GM04504 (cell line): ENCODE measurements at places on chromosomes 11 and 22.

DNA sequence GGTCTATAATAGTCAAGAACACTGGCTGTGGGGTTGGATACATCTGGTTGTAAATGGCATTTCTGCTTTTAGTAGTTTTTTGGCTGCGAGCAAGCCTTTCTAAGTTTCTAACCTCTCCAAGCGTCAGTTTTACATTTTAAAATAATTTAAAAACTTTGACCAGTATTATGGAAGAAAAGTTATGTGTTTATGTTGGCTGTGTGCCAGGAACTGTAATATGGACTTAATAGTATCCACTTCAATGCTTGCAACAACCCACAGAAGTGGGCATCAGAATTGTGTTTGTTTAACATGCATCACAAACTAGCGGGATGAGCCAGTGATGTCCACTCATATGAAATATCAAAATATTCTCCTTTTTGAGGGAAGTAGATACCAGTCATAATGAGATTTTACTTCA is 844.2 kb downstream of the JRKL start:
- DNase-seq: no peak

DNA sequence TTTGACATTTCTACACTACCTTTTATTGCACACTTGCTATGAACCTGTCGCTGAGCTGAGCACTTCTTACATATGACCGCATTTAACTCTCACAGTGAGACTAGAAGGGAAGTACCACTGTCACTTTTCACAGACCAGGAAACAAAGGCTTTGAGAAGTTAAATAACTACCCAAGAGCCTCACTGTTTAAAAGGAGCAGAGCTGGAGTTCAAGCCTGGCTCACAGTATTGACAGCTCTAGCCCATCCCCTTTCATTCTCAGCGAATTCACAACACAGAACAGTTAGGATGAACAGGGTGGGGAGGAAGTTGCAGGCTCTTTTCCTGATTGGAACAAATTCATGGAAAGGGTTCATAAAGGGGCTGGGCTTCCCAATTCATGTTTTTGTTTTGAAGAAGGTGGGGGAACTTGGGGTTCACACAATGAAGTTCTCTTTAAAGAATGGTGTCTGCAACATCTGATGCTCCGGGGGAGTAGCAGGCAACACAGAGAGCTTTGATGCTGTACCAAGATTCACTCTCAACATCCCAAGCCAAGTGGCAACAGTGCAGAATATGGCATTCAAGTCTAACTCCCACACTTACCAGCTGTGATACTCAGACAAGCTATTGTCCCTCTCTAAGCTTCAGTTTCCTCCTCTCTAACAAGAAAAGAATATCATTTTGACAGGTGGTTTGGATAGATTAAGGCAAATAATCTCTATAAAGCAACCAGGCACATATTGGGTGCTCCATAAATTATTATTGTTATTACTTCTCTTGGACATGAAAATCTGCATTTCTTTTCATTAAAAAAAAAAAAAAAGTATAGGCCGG is 17.2 kb downstream of the SCGB1A1 start:
- DNase-seq: no peak

DNA sequence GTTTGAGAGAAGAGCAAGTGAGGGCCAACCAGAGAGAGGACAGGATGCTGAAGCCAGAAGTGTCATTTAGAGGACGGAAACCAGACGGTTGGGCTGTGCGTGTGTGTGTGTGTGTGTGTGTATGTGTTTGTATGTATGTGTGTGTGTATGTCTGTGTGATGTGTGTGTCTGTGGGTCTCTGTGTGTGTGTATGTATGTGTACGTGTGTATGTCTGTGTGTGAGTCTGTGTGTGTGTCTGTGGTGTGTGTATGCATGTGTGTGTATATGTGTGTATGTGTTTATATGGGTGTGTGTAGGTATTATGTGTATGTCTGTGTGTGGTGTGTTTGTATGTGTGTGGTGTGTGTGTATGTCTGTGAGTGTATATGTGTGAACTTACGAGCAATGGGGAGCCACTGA is 77.7 kb upstream of the EIF3D start:
- no peak for DNase-seq

- DNase-seq: no peak
These were observed 8.0 kb downstream of the TMPRSS6 start for GRCh38 chr22:37101311-37102066.

- DNase-seq: peak; percentile 95
These were observed 10.2 kb upstream of the LDHA start for GRCh38 chr11:18384157-18384641.

DNA sequence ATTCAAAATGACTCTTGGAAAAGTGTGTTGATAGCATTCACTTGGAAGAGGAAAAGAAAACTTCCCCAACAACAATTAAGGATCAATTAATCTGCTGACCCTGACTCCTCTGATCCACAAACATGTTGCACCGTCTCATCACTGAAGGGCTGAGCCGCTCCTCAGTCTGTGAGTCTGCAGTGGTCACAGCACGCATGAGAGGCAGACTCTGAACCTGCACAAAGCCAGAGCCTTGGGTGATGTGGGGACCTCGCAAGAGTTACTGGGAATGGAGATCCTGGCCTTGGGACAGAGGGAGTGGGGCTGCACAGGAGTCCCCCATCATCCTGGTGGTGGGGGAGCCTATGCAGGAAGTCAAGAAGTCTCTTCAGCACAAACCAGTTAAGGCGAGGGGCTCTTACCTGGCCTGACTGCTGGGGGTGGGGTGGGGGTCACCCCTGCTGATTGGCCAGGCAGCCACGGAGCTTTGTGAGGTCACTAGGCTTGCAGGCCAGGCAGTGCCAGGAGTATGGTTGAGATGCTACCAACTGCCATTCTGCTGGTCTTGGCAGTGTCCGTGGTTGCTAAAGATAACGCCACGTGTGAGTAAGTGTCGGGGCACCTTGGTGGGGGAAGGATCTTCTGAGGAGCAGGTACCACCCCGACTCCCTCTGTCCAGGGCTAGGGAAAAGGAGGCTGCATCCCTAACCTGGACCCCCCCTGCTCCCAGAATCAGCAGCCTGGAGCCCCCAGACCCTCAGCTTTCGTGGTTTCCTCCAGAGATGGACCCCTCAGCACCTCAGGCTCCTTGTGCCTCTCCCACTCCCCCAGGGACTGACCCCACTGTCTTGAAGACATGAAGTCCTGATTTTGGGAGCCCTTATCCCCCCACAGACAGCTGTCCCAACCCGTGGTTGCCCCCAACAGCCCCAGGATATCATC is at the start of gene ACR:
ACR (plus strand) TSS at position 477 of the 921 bp plus-strand sequence; CDS start at position 509, 32 bp downstream.
- DNase-seq: no peak

GRCh38 chr11:92511522-92512203 is 287.0 kb downstream of the FAT3 start:
- no peak for DNase-seq

DNA sequence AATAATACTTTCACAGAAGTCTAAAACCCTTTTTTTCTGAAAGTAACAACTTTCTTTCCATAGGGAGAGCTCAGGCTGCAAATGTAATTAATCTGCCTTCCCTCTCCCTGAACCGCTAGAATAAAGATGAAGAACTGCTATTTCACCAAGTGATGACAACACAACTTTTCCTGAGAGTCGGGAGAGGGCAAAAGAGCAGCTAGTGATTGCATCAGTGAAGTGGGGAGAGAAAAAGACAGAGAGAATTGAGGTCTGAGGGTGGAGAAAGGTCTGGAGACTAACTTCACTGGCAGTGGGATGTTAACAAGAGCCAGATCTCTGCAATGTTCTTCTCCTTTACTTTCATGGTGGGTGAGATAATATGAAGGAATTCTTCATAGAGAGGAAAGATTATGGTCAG is 10.9 kb upstream of the MPEG1 start:
- DNase-seq: no peak
